Head of caudate nucleus (tissue), 42 donors: ENCODE measurements at places on chromosomes 2 and 18.

- DNase-seq = no peak
Measured at GRCh38 chr18:62070302-62070701, 116.6 kb downstream of the PIGN start.

DNA sequence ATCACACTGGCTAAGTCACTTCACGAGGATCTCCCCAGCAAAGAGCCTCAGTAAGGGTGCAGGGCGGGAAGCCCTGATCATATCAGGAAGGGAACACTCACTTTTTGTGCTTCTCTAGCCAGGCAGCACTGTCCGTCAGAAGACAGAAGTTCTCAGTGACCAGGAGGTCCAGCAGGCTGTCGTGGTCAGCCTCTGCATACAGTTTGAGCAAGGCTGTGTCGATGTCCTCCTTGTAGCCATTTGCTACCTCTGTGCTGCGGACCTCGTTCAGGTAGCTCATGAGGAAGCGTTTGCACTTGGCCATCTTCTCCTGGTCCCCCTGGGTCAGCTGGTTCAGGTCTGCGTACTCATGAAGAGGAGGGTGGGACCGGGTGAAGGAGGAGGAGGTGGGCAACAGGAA is 38.7 kb downstream of the GPR45 start:
- no peak for DNase-seq

DNA sequence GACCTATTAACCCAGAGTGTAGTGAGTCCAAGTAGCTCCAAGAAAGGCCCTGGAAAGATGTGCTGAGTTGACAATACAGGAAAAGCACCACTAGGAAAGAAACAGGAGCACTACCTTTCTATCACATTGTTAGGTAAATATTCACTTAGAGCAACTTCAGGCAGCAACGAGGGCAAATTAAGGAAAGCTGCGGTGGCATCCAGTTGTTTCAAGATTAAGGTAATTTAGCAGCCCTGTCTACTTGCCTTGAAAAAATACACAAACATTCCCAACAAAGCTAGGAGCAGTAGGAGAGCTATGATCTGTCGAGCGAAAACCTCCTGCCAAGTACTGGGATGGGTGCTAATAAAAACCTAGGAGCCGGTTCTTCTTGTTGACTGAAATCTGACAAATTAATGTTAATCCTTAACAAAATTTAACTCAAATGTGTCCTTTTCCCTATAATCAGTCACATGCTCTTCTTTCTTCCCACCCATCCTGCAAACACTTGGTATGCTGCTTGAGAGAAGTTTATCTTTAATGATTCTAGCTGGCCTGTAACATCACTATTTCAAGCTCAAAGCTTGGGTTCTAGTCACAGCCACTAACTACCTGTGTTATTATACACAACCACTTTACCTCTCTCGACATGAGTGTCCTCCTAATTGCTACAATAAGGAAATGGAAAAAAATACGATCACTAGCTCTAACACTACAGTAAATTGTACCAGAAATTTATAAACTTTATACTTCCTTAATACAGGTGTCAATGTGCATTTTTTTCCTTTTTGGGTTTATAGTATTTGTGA is 2.0 kb downstream of the ACAA2 start:
- DNase-seq = no peak

DNA sequence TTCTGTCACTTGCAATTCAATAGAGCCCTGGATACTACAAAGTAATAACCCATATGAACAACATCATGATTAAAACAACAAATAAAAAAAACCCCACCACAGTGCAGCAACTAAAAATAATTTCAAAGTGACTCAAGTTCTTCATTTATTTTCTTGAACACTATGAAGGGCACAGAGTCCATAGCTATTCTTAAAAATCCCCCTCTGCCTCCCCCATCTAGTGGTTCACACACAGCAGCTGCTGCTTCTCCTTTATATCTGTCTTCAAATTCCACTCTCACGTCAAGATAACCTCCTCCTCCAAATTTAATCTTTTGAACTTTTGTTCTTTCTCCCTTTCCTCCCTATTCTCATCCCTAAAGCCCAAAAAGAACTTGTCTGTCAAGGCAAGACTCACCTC is 591.3 kb downstream of the ZEB2 start:
- no peak for DNase-seq

DNA sequence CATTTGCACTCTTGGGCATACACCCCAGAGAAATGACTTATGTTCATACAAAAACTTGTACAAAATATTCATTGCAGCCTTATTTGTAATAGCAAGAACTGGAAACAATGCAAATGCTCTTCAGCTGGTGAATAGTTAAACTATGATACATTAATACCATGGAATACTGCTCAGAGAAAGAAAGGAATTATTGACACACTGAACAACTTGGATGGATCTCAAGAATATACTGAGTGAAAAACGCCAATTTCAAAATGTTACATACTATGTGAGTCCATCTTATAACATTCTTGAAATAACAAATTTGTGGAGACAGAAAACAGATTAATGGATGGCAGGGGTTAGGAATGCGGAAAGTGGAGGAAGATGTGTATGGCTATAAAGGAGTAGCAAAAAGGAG is 17.2 kb downstream of the LNPK start:
- DNase-seq = no peak
